ENCODE measurements at places on chromosomes 11 and 22. TPM values are rescaled to one million over a fixed set of nuclear protein-coding genes. Genes with fewer than 3 reads are reported as not detected.

OR4A15 gene
- total RNA-seq: not detected

NAALADL1 gene
- total RNA-seq: 32.8 TPM

GLB1L2 gene
- 1.2 TPM for total RNA-seq

DLG2 gene
- total RNA-seq: 0.08 TPM

CASP12 gene
- not detected for total RNA-seq

MRGPRX3 gene
- total RNA-seq: 45.6 TPM

All from hair follicular keratinocyte (primary cell).